ENCODE measurements at places on chromosomes 2 and 18. TPM values are rescaled to one million over a fixed set of nuclear protein-coding genes. Genes with fewer than 3 reads are reported as not detected.

DNA sequence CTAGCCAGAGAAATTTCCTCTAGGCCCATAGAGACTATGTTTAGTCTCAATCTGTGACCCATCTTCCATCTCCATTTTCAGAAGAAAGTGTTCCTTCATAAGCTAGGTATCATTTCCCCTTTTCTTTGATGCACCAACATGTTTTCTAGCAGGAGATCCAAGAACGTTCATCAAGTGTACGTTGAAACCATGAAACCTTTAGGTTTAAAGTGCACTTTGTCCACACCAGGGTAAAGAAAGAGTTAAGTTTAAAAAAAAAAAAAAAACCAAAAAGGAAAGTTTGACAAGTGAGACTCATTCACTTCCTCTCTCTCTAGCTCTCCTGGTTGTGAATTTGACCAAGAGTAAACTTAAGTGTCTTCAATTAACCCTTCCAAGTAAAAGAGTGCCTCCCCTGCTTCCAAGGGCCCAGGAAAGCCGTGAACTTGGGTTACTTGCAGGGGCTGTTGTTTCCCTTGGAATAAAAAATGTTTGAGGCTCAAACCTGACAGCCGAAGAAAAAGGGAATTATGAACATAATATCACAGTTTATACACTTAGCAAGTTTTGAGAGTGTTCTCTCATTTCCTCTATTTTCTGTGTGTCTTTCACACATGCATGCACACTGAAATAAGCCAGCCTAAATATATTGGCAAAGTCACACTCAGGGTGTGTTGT, 56.7 kb downstream of the LBH start:
- no peak for DNase-seq

GRCh38 chr18:54848121-54848520, 19.8 kb downstream of the RAB27B start:
- DNase-seq, result no peak

Gene G6PC2
- not detected for total RNA-seq

Gene DPYSL5
- not detected for total RNA-seq

DNA sequence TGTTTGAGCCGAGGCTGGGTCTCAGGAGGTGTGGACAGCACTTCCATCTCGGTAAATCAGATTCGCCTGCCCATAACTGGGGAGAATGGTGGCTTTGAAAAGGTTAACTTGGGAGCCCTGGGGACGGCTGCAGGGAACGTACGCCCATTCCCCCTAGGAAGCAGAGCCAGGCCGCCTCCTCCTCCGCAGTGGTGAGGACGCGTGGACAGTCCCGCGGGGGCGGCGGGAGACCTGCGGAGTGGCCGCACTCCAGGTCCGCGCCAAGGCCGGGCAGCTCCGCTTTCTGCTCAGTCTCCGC, 845 bp upstream of the MYCN start:
- no peak for DNase-seq

Data from ureter (tissue), 1 donor.